Activated naive CD4-positive, alpha-beta T cell treated with anti-CD3 and anti-CD28 coated beads, Interleukin-2, amount 50 U/mL, for 16 hours (primary cell): ENCODE measurements at places on chromosomes 1 and 21.

- DNase-seq, result no peak
Measured at GRCh38 chr1:68791800-68792199, 294.9 kb upstream of the DEPDC1 start.

DNA sequence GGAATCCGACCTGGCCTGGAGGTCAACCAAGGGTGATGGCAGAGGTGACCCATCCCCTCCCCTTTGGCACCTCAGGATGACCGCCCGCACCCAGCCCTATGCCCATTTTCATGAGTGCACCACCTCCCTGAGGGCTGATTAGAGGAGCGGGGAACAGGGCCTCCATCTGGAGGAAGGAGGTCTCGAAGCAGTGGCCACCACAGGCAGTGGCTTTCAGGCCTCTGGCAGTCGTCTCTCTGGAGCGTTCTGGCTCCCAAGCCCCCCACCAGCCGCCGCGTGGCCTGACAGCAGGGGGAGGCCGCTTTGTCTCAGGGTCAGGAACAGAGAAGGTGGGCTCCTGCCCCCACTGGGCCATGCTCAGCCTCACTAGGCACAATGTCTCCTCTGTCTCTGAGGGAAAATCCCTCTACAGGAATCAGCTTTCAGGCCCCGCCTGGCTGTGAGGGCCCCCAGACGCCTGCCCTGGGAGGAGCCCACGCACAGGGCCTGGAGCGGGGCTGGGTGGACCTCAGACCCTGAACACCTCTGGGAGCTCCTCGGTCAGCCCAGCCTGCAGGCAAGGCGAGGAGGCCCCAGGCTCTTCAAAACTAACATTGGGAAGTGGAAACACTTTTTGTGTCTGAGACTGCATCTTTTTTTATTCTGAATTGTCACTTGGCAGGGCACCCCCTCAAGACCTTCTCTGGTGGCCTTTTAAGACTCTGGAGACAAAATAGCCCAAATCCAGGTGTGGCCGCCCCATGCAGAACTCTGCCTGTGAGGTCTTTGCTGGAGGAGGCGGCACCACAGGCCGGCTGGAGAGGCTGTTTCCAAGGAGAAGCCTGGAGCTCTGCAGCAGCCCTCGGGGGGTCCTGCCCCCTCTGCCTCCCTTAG is 127.7 kb upstream of the ARHGEF16 start:
- DNase-seq, result no peak

- DNase-seq, result no peak
Measured at GRCh38 chr1:222071387-222071786, 329.5 kb upstream of the DUSP10 start.

GRCh38 chr1:226203655-226204054 is 17.1 kb upstream of the ACBD3 start:
- DNase-seq, result no peak

- no peak for DNase-seq
Measured at GRCh38 chr1:103177108-103177775, 68.9 kb upstream of the COL11A1 start.

- DNase-seq, result no peak
Measured at GRCh38 chr1:242524571-242525359, at the start of gene PLD5. PLD5 (minus strand) TSS chr1:242524697.

DNA sequence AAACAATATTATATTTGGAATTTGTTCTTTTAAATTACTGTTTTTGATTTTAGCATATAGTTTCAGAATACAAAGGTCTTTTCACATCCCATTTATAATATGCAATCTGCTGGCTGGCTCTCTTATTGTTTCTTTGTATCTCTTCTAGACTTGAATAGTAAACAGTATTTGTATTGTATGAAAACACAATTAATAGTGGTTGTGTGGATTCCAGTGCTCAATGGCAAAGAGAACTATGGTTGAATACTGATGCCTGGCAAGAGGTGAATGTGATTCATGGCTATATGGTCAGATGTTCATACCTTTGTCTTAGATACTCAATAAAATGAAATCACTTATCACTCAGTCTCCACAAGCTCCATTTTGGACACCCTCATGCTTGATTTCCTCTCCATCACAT is 37.2 kb downstream of the OR6Y1 start:
- DNase-seq, result no peak

DNA sequence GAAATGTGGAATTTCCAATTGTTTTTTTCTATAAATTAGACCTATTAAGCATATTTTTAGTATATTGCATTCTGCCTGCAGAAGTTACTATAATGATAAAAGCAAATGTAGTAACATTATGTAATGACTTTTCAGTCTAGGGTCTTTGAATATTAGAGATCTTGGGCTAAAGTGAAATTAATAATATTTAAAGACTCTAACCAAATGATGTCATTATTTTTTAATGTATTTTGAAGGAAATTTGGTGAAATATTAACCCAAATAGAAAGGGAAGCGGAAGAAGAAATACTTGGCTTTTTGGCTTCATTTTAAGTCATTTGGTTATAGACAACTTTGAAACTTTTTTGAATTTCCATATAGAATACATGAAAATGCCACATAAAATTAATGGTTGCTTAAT is 26.8 kb downstream of the RAB4A start:
- DNase-seq, result no peak
